Endodermal cell (in vitro differentiated cells): ENCODE measurements at places on chromosomes 12 and 14. TPM values are rescaled to one million over a fixed set of nuclear protein-coding genes. Genes with fewer than 3 reads are reported as not detected.
A peak's percentile ranks its signal among the peaks of the same experiment; 100 is the strongest.

DNA sequence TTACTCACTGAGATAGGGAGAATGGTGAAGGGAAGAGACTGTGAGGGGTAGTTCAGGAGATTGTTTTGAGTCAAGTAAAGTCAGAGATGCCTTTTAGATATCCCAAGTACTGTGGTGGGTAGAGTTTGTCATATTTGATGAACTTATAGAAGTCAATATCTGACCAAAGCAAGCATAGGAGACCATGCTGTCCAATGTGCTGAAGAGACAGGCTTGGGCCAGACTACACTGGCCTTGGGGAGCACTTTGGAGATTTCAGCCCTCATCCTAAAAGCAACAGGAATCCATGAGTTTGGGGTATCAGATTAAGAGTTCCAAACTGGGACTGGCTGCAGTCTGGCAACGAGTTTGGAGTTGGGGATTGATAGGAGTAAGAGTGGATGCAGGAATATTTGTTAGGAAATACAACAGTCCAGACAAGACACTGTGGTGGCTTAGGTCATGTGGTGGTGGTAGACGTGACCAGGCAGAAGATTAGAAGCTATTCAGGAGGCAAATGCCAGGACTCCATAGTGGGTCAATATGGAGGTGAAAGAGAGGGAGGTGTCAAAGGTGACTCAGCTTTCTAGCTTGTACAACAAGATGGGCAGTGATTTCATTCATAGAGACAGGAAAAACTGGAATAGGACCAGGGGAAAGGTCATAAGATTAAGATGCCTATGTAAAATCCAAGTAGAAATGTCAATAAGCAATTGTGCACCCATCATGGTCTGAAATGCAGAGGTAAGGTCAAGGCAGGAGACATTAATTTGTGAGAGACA, 81.9 kb downstream of the FAR2 start:
- H3K36me3 ChIP-seq = no peaks in the 10 kb centered on the region
- H3K4me1 ChIP-seq = peaks cover 5% of the 10 kb centered on the region
- H3K27ac ChIP-seq = no peak overlapping the region
- H3K27me3 ChIP-seq = no peaks in the 10 kb centered on the region

DNA sequence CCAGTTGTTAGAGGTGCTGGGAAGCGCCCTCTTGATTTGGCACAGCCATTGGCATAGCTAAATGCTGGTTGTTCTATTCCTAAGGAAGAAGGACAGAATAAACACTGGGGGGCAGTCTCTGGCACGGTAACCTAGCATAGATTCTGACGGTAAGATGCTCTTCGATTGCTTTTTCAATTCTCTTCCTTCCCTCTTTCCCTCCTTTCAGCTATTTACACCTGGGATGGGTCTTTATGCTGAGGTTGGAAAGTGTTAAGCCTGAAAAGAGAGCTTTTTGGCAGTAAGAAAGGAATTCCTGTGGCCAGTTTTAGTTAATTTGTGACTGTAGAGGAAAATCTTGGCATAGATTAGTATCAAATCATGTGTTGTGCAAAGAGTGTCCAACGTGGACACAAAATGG, 162.8 kb downstream of the SNAPC1 start:
- H3K4me3 ChIP-seq = no peak overlapping the region
- H3K27ac ChIP-seq = no peak overlapping the region
- H3K27me3 ChIP-seq = no peaks in the 10 kb centered on the region
- H3K4me1 ChIP-seq = peaks cover 9% of the 10 kb centered on the region
- DNase-seq = peak; percentile 67
- no peaks in the 10 kb centered on the region for H3K36me3 ChIP-seq

DNA sequence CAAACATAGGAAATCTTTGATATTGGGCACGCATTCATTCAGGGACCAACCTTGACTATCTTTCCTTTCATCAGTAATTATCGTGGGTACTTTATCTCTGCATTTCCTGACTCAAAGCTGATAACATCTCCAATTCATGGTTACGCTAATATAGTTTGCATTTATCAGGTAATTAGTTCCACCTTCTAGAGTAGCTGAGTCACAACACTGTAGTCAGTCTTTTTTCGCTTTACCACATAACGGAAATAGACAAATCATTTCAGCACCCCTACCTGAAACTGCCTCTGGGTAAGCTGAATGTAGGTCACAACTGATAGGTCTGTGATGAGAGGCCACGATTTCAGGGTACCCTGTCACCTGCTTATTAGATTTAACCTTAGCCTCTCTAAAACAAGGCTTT, 36.7 kb upstream of the IL22 start:
- no peaks in the 10 kb centered on the region for H3K4me1 ChIP-seq
- H3K4me3 ChIP-seq = no peak overlapping the region
- no peaks in the 10 kb centered on the region for H3K27me3 ChIP-seq
- peaks cover 4% of the 10 kb centered on the region for H3K36me3 ChIP-seq

GRCh38 chr14:65959563-65960024, 526.6 kb upstream of the CCDC196 start:
- H3K4me1 ChIP-seq = no peaks in the 10 kb centered on the region
- no peak for DNase-seq
- H3K36me3 ChIP-seq = no peaks in the 10 kb centered on the region
- H3K27me3 ChIP-seq = peaks cover 40% of the 10 kb centered on the region

DNA sequence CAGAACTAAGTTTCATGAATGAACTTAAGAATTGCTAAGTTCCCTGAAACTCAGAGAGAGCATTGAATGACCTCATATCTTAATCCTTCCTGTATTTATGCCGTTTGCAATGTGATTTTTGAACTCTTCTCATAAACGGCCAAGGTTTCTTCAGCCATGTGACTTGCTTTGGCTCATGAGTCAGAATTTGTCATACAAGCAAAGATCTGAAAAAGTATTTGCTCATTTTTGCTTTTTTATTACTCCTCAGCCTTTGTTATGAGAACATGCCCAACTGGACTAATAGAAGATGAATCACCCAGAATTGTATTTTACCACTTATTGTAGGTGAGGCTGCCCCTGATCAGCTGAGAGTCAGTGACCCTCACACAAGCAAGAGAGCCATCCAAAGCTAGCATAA, 693.8 kb downstream of the BCL11B start:
- H3K4me3 ChIP-seq = no peak overlapping the region
- no peaks in the 10 kb centered on the region for H3K27me3 ChIP-seq
- no peaks in the 10 kb centered on the region for H3K4me1 ChIP-seq
- no peak overlapping the region for H3K27ac ChIP-seq
- H3K36me3 ChIP-seq = no peaks in the 10 kb centered on the region

GRCh38 chr12:57244312-57244696, 6.7 kb downstream of the STAC3 start:
- peaks cover 48% of the 10 kb centered on the region for H3K27me3 ChIP-seq
- DNase-seq = peak; percentile 57
- H3K4me3 ChIP-seq = no peak overlapping the region
- no peak overlapping the region for H3K27ac ChIP-seq
- no peaks in the 10 kb centered on the region for H3K36me3 ChIP-seq

DNA sequence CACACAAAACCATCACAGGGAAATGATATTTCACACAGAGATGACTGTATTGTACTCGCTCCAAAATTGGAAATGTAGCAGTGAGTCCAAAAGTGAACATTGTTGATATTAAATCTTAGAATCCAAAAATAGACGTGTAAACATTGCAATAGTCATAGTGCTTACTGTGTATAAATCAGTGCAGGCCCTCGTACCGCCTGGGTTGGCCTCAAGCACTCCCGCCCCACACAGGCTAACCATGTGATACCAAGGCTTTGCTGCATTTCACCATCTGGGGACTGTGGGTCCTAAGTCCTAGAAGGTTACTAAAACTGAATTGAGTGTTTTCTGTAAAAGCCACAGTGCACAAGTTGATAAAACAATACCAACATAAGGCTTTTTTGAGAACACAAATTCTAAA, 107.3 kb downstream of the PPP2R5E start:
- H3K36me3 ChIP-seq = no peaks in the 10 kb centered on the region
- H3K27ac ChIP-seq = no peak overlapping the region
- DNase-seq = no peak
- H3K4me1 ChIP-seq = no peaks in the 10 kb centered on the region

GRCh38 chr14:80005561-80005960, 205.7 kb downstream of the DIO2 start:
- H3K4me3 ChIP-seq = no peak overlapping the region
- H3K27me3 ChIP-seq = peaks cover 27% of the 10 kb centered on the region
- H3K4me1 ChIP-seq = no peaks in the 10 kb centered on the region
- H3K36me3 ChIP-seq = no peaks in the 10 kb centered on the region
- no peak overlapping the region for H3K27ac ChIP-seq
- DNase-seq = no peak

DNA sequence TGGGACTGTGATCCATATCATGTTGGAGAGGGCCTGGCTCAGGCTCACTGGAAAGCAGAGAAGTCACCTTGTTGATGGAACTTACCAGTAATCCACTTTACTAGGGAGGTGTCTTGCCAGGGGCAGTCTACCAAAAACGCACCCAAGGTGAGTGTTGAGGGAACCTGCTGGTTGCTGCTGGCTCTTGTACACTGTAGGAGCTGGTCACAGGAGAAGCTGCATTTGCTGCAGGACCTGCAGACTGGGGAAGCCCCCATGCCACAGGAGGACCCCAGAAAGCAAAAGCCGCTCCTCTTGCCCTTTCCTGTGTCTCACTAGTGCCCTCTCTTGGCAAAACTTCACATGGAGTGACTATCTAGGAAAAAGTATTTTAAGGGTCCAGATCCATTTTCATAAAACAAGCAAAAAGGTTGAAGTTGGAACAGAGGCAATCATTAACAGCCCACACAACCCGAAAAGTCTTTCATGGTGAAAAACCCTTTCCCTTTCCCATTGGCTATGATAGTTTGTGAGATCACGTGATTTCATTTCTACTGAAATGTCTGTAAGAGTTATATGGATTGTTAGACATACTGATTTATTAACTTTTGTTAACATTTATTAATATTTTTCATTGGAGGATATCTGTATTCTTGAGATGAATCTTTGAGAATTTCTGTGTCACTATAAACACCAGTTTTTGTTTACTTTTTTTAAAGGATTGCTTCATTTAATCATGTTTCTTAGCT, 59.2 kb downstream of the RASSF8 start:
- H3K27me3 ChIP-seq = no peaks in the 10 kb centered on the region
- H3K36me3 ChIP-seq = no peaks in the 10 kb centered on the region
- H3K4me1 ChIP-seq = peaks cover 7% of the 10 kb centered on the region
- DNase-seq = peak; percentile 89
- H3K27ac ChIP-seq = no peak overlapping the region
- no peak overlapping the region for H3K4me3 ChIP-seq

- no peaks in the 10 kb centered on the region for H3K27me3 ChIP-seq
- H3K4me3 ChIP-seq = no peak overlapping the region
- DNase-seq = no peak
- no peaks in the 10 kb centered on the region for H3K4me1 ChIP-seq
Observed at GRCh38 chr12:27906658-27907473, 65.7 kb downstream of the PTHLH start.

DNA sequence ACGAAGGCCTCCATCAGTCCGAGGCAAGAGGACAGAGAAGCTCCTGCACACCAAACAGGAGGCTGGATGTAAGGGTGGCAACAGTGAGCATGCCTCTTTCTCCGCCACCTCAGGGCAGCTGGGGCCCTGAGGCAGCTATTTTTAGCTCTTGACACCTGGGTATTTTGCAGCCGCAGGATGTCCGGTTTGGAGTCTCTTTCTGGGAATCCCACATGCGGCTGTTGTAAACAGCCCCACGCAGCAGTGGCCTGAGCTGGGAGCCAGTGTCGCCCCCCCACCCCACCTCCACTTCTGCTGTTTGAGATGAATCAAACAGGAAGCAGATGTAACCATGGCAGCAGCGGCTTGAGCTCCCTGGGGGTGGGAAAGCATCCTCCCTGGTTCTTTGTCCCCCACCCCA, 11.7 kb downstream of the HDAC7 start:
- no peaks in the 10 kb centered on the region for H3K27me3 ChIP-seq
- peaks cover 18% of the 10 kb centered on the region for H3K4me1 ChIP-seq
- H3K36me3 ChIP-seq = peaks cover 46% of the 10 kb centered on the region
- H3K4me3 ChIP-seq = no peak overlapping the region
- peak overlapping the region; percentile 59 for H3K27ac ChIP-seq

GRCh38 chr12:2759733-2760132, 35.0 kb upstream of the FKBP4 start:
- H3K4me3 ChIP-seq = no peak overlapping the region
- no peak for DNase-seq
- H3K27me3 ChIP-seq = peaks cover 10% of the 10 kb centered on the region
- no peaks in the 10 kb centered on the region for H3K4me1 ChIP-seq
- no peaks in the 10 kb centered on the region for H3K36me3 ChIP-seq

GRCh38 chr12:223841-224240, 9.9 kb upstream of the SLC6A12 start:
- no peaks in the 10 kb centered on the region for H3K36me3 ChIP-seq
- H3K27me3 ChIP-seq = no peaks in the 10 kb centered on the region
- H3K27ac ChIP-seq = no peak overlapping the region
- H3K4me1 ChIP-seq = no peaks in the 10 kb centered on the region

- H3K4me1 ChIP-seq = no peaks in the 10 kb centered on the region
- H3K4me3 ChIP-seq = no peak overlapping the region
- peak; percentile 52 for DNase-seq
- H3K27ac ChIP-seq = no peak overlapping the region
Observed at GRCh38 chr14:87186737-87187136, 806.2 kb downstream of the GALC start.

DNA sequence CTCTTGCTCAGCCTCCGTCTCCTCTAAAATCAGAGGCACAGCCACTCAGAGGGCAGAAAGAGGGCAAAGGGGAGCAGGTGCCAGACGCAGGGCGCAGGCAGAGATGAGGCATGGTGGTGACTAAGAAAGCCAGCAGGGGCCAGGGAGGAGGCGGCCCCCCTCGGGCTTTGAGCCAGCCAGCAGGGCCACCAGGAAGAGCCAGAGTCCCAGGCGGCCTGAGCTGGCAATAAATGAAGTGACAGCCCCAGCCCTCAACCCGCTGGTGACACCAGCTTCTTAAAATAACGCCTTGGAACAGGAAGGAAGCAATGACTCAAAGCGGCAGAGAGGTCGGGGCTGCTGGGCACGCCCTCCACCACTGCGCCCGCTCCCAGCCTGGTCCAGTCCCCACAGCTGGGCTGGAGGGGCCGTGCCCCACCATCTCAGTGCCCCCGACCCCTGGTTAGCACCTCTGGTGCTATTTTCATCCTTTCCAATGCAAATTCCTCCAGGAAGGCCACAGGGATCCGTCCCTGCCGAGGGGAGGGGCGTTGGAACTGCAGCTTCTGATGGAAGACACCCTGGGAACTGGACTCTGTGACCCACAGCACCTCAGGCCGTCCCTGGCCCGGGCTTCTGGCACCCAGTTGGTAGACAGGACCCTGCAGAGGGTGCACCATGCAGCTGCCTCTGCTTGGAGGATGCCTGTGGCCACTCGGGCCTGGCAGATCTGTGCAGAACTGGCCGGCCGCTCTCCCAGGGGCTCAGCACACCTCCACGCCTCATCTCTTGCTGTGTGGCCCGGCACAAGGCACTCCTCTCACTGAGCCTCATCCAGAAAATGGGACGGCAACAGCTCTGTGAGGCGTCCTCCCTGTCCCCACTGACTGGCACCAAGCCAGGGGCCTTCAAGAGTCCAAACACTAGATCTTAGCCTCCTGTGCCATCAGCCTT, 113.7 kb downstream of the NCOR2 start:
- peak; percentile 71 for DNase-seq
- H3K4me1 ChIP-seq = no peaks in the 10 kb centered on the region
- H3K36me3 ChIP-seq = peaks cover 13% of the 10 kb centered on the region
- no peak overlapping the region for H3K4me3 ChIP-seq

The TESPA1 gene
- total RNA-seq = not detected in 3 replicates

The TIMELESS gene
- total RNA-seq = 59.2 and 64.5 TPM in 2 replicates

The ESYT1 gene
- 116 and 118 TPM in 2 replicates for total RNA-seq

The SIX6 gene
- not detected in 2 replicates for total RNA-seq

The KRT6C gene
- not detected in 2 replicates for total RNA-seq

The METTL25 gene
- total RNA-seq = 5.8 to 9.5 TPM (median 8.3 TPM) in 3 replicates

The SERPINA3 gene
- total RNA-seq = 0.27 to 0.59 TPM (median 0.52 TPM) in 3 replicates
